ENCODE measurements at places on chromosomes 2 and 18. TPM values are rescaled to one million over a fixed set of nuclear protein-coding genes. Genes with fewer than 3 reads are reported as not detected.
A peak's percentile ranks its signal among the peaks of the same experiment; 100 is the strongest.

- DNase-seq = no peak
Measured at GRCh38 chr2:11342551-11343367, 1.7 kb downstream of the ROCK2 start.

DNA sequence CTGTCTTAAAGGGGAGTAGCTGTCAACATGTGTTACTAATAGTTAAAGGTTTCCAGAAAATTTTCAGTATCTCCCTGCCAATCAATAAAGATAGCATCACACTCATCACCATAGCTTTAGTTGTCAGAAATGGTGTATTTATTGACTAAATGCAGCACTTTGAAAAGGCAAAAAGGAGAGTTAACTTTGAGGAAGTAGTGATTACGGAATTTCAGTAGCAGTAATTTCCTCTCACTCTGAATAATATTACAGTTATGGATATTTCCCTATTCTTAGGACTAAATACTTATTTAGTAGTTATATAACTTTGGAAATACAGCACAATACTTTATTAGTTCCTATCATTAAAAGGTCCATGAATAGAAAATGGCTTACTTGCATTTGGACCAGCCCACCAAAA lies 250.5 kb downstream of the CAMKMT start:
- no peak for DNase-seq

- DNase-seq = no peak
Measured at GRCh38 chr2:235171550-235172031, 219.8 kb downstream of the SH3BP4 start.

- DNase-seq = no peak
Measured at GRCh38 chr2:159873258-159873657, 75.2 kb upstream of the CD302 start.

ALK gene
- 0.90 TPM for total RNA-seq

GRCh38 chr2:19714926-19715325 lies 186.9 kb downstream of the TTC32 start:
- no peak for DNase-seq

SLC30A3 gene
- total RNA-seq = 0.44 TPM

GRCh38 chr18:55509631-55510324 lies 78.2 kb downstream of the TCF4 start:
- DNase-seq = no peak

DNA sequence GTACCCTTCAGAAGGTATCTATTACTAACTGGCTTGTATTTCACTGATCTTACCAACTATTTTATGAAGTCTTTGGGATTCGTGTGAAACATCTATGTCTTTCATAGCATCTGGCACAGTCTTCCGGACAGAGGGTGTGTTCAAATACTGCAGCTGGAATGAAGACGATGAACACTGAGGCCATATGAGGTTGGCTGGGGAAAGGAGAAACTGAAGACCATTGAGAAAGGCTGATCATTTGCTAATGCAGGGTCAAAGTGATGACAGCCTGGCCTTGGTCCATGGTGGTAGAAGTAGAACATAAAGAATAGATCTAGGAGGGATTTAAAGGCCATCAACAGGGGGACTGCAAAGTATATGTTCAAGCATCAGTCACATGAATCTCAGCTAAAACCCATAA lies 132.7 kb downstream of the CCBE1 start:
- no peak for DNase-seq

TSPYL6 gene
- total RNA-seq = 0.21 TPM

AGAP1 gene
- 33.7 TPM for total RNA-seq

FASTKD1 gene
- 12.6 TPM for total RNA-seq

DNA sequence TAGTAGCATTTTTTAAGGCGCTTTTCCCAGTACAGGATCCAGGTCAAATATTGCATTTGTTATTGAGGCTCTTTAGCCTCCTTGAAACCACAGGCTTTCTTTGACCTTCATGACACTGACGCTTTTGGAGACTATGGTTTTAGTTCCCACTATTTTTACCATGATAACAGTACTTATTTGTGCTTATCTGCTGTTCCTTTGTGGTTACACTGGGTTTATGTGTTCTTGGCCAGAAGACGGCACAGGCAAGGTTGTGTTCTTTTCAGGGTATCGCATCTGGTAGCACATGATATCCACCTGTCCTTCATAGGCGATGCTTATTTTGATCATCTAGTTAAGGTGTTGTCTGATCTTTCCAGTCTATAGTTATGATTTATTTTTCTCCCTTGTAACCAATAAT lies 16.8 kb upstream of the MBOAT2 start:
- no peak for DNase-seq

GRCh38 chr18:32095192-32095899 lies 3.7 kb downstream of the RNF138 start:
- no peak for DNase-seq

DNA sequence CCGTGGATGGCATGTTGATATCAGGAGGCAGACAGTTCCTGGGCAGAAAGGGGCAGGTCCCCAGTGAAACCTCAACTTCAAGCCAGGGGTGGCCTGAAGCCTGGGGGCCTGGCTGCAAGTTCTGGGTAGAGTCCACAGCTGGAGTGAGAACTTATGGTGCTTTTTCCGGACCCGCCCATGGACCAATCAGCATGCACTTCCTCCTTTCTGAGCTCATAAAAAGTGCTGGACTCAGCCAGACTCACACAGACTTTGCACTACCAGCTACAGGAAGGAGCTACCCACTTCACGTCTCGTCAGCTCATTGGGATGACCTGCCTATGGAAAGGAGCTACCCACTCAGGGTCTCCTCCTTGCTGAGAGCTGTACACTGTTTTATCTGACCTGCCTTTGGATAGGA lies 183.1 kb upstream of the MC4R start:
- no peak for DNase-seq

EPB41L3 gene
- total RNA-seq = 68.8 TPM

TYMS gene
- total RNA-seq = not detected

GRCh38 chr2:35339211-35339610 lies 1016.4 kb upstream of the CRIM1 start:
- DNase-seq = no peak

IL1R2 gene
- 17.7 TPM for total RNA-seq

- peak; percentile 97 for DNase-seq
Measured at GRCh38 chr2:11477994-11478393, 12.0 kb upstream of the E2F6 start.

DNA sequence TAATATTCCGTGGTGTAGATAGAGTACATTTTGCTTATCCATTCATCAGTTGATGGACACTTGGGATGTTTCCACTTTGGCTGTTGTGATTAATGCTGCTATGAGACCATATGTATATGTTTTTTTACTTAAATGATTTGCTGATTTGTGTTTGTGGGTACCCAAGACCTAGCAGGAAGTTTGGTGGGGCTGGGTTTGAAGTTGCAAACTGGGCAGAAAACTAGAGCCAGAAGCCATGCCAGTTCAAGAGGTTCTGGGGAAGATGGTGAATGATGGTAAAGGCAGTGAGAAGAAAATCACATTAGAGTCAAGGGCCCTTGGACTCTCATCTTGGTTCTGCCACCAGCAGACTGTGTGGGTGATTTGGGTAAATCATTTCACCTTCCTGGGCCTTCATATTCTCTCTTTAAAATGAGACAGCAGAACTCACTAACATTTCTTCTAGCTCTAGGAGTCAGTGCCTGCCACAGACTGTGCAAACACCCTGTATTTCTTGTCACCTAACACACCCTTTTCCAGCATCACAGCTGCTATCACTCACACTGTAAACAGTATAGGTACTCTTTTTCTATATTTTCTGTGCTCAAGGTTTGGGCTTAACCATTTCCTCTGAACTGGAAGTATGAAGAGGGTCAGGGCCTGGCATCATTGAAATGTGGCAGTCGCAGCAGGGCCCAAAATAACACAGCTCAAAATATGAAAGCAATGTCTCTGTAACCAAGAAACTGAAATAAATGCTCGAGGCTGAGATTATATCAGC lies 8.4 kb upstream of the CTLA4 start:
- no peak for DNase-seq

DNA sequence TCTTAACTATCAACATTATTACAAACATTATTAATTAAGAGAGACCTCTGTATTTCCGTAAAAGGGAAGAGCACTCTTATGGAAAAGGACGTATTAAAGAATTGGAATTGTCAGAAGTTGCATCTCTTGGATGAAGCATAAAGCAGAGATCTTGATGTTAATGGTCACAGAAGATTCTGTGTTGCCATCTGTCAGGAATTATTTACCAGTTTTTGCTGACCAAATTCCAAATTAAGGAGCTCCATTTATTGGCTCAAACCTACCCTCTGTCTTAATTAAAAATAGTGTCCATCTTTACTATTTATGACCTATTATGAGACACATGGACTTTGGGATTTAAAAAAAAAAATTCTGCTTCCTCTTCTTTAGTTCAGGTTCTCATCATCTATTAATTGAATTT lies 232.1 kb downstream of the ARHGAP15 start:
- DNase-seq = no peak

ASPRV1 gene
- total RNA-seq = 2.5 TPM
